ENCODE measurements at places on chromosomes 5 and 9.

DNA sequence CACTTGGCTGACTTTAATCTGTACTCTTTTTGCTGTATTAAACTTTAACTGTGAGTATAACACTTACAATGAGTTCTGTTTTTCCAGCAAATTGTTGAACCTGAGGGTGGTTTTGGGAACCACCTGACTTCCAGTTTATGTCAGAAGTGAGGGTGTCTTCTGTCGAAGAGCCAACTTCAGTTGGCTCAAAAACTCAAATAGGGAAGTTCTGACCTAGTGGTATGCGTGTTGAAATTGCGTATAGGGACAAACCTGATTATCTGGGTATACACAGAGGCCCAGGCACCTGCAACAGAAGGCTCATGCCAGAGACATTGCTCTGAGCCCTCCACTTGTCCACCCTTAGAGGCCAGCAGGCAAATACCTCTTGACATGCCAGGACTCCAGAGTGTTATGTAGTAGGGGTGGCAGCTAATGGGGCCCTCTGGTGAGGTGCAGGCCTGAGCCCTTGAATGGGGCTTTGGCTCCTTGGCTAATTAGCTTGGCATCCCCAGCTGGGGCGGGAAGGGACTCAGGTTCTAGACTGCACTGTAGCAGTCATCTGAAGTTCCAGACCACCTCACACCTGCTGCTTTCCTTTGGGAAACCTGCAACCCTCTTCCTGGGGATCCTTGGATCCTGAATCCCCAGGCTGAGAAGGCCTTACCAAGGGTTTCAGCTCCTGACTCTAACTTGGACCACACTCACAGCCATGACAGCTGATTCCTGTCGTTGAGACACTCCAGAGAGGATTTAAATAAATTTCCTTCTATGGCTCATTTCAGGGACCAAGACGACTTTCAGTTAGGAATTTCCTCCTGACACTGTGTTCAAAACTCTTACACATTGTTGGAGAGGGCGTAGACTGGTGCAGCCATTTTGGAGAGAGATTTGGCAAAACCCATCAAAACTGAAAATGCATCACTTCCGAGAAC, 189.6 kb downstream of the HSPA4 start:
- no peak for DNase-seq

DNA sequence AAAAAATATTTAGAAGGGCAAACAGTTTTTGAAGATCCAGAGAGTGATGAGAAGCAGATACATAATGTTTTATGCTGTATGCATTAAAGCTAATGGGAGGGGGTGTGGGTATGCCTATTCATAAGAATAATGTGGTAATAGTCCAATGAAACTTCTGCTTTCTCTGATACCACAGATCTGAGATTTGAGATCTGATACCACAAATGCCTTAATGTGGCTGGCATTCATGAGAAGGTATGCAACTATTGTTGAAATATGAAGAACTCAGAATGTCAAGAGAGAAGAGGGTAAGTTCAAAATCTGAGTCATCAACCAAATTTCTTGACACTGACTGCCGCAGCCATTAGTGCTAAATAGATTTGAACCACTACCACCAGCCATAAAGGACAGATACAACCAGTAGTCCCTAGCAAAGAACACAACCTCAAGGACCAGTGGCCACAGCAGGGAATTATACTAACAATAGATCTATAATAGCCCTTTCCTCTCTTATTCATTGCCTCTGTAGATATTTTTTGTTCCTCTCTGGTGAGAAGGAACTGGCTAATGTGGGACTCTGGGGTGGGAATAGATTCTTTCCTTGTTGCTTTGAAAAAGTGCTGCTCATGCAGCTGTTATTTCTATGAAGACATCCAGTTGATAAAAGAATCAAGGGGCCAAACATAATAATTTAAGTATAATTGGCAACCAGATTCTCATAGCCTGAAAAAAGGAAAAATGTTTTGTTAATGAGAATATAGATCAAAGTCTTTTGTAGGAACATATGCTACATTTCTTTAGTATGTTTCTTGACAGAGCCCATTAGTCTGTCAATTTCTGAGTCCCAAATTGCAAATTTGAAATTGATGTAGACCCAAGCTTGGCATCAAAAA, 256.5 kb upstream of the ZNF608 start:
- DNase-seq, result no peak

GRCh38 chr5:170638051-170638450, 134.2 kb downstream of the KCNIP1 start:
- no peak for DNase-seq

DNA sequence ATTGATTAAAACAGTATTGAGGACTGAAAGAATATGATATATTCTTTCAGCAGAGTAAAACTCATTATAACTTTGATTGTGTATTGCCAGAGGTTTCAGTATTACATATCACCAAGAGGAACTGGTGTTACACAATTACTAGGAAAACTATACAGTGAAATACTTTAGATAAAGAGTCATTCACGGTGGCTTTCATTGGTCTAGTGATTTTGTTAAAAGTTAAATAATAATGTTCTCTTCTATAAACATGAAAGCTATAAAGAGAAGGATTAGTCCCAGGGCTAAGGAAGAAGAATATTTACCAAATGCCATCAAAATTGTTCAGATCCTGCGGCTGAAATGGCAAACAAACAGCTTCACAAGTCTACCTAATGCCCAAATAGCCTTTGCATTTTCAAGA, 306.2 kb downstream of the SEMA5A start:
- no peak for DNase-seq

- DNase-seq, result no peak
Observed at GRCh38 chr5:144304688-144305087, 134.0 kb downstream of the KCTD16 start.

Measured in epithelial cell of prostate (primary cell).